CD8-positive, alpha-beta memory T cell (primary cell): ENCODE measurements at places on chromosomes 3 and 15. TPM values are rescaled to one million over a fixed set of nuclear protein-coding genes. Genes with fewer than 3 reads are reported as not detected.
A peak's percentile ranks its signal among the peaks of the same experiment; 100 is the strongest.

- H3K27ac ChIP-seq = no peak overlapping the region
- H3K27me3 ChIP-seq = no peaks in the 10 kb centered on the region
- no peaks in the 10 kb centered on the region for H3K4me1 ChIP-seq
Observed at GRCh38 chr3:124419303-124419702, 310.9 kb upstream of the UMPS start.

- H3K4me3 ChIP-seq = no peak overlapping the region
- H3K27ac ChIP-seq = no peak overlapping the region
- no peaks in the 10 kb centered on the region for H3K27me3 ChIP-seq
- H3K4me1 ChIP-seq = peaks cover 43% of the 10 kb centered on the region
- DNase-seq = peak; percentile 50
Observed at GRCh38 chr3:59978979-59979378, 929.2 kb upstream of the CFAP20DC start.

DNA sequence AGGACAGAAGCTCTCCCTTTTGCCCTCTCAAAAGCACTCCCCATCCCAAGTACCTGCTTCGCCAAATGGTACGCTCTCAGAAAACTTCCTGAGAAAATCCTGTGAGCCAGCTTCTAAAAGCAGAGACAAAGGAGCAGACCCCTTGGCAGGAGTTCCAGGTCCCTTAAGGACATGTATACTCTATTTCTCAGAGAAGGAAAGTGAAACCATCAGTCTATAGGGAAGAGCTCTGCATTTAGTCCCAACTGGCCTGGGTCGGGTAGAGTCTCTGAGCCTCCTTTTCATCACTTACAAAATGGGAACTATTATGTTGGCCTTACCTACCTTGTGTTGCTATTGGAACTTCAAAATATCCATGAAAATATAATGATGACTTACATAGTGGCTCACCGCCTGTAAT is 19.7 kb downstream of the DAPK2 start:
- H3K27me3 ChIP-seq = no peaks in the 10 kb centered on the region
- no peaks in the 10 kb centered on the region for H3K36me3 ChIP-seq
- no peak overlapping the region for H3K4me3 ChIP-seq
- no peak for DNase-seq
- H3K27ac ChIP-seq = no peak overlapping the region

DNA sequence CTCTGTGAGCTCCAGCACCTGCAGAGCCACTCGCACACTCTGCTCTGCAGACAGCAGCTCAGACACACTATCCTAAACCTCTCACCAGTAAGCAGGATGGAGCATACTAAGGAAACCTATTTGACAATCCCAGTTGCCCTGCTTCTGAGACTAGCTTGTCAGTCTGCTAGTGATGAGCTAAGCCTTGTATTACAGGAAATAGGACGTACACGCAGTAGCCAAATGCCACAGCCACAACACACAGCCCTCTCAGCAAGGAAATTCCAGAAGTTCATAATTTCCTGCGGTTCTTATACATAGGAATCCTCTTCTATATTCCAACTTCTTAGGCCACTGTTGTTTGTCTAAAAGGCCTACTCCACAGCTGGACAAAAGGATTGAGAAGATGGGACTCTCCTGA is 74.5 kb downstream of the MYLK start:
- no peak overlapping the region for H3K4me3 ChIP-seq
- no peaks in the 10 kb centered on the region for H3K4me1 ChIP-seq
- H3K27ac ChIP-seq = no peak overlapping the region
- no peaks in the 10 kb centered on the region for H3K27me3 ChIP-seq
- DNase-seq = no peak
- H3K36me3 ChIP-seq = no peaks in the 10 kb centered on the region

GRCh38 chr15:51536965-51537574 is 85.5 kb downstream of the DMXL2 start:
- DNase-seq = no peak
- H3K27me3 ChIP-seq = no peaks in the 10 kb centered on the region
- no peak overlapping the region for H3K4me3 ChIP-seq
- H3K4me1 ChIP-seq = no peaks in the 10 kb centered on the region
- no peaks in the 10 kb centered on the region for H3K36me3 ChIP-seq
- H3K27ac ChIP-seq = no peak overlapping the region

DNA sequence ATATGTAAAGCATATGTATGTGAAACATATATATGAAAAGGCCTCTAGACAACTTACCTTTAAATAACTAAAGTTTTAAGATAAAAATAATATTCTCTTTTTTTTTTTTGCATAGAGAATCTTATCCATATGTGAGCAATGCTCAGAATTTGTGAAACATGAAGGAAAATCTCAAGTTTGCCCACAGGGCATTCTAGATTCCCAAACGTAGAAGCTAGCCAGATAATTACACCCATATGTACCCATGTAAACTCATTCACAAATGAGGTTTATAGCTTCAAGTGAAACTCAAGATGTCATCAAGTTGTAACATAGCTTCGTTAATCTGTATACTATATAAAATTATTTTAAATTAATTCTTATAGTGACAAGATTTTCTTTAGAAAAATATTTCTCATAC is 537.3 kb upstream of the NR2F2 start:
- no peaks in the 10 kb centered on the region for H3K36me3 ChIP-seq
- H3K4me1 ChIP-seq = no peaks in the 10 kb centered on the region
- no peaks in the 10 kb centered on the region for H3K27me3 ChIP-seq
- no peak overlapping the region for H3K27ac ChIP-seq
- no peak overlapping the region for H3K4me3 ChIP-seq

GRCh38 chr3:152811974-152812760 is 22.8 kb upstream of the P2RY1 start:
- DNase-seq = no peak
- peaks cover 3% of the 10 kb centered on the region for H3K27me3 ChIP-seq
- no peak overlapping the region for H3K4me3 ChIP-seq
- H3K4me1 ChIP-seq = no peaks in the 10 kb centered on the region
- H3K36me3 ChIP-seq = no peaks in the 10 kb centered on the region

DNA sequence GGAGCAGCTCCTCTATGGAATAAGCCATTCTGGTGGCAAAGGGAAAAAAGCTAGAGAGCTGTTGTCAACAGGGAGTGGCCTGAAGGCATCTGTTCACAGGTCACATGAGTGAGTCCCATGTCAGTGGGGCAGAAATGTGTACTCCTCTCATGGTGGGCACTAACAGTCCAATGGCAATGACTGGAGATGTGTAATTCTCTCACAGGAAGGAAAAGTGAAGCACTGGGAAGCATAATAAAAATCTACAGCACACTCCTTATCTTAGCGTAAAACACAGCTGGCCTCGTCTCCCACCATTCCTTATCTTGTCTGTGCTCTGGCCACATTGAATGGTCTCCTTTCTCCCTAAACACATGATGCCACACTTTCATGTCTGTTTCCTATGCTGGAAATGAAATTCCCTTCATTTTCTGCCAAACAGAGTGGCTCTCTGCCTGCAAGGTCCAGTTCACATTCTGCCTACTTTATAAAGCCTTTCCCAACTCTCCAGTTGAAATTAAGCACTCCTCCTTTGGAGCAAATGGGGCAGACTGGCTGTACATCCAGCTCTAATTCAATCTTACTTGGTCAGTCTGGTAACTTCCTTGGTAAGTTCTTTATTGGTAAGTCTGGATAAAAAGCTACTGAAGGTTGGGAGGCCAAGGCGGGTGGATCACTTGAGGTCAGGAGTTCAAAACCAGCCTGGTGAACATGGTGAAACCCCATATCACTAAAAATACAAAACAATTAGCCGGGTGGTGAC is 139.8 kb downstream of the RPL22L1 start:
- H3K27me3 ChIP-seq = no peaks in the 10 kb centered on the region
- no peaks in the 10 kb centered on the region for H3K4me1 ChIP-seq
- no peaks in the 10 kb centered on the region for H3K36me3 ChIP-seq
- H3K4me3 ChIP-seq = no peak overlapping the region
- peak overlapping the region; percentile 20 for H3K27ac ChIP-seq

- no peaks in the 10 kb centered on the region for H3K4me1 ChIP-seq
- no peak overlapping the region for H3K27ac ChIP-seq
- no peaks in the 10 kb centered on the region for H3K36me3 ChIP-seq
- no peaks in the 10 kb centered on the region for H3K27me3 ChIP-seq
Observed at GRCh38 chr15:88814393-88814792, 11.2 kb downstream of the ACAN start.

The EAF2 gene
- 7.8 TPM for total RNA-seq

The CCNB2 gene
- total RNA-seq = 28.2 TPM

The PIF1 gene
- 14.7 TPM for total RNA-seq

The LRTM1 gene
- not detected for total RNA-seq

The SPESP1 gene
- total RNA-seq = 0.86 TPM

The FETUB gene
- total RNA-seq = not detected
